ENCODE measurements at places on chromosomes 5 and 9.

DNA sequence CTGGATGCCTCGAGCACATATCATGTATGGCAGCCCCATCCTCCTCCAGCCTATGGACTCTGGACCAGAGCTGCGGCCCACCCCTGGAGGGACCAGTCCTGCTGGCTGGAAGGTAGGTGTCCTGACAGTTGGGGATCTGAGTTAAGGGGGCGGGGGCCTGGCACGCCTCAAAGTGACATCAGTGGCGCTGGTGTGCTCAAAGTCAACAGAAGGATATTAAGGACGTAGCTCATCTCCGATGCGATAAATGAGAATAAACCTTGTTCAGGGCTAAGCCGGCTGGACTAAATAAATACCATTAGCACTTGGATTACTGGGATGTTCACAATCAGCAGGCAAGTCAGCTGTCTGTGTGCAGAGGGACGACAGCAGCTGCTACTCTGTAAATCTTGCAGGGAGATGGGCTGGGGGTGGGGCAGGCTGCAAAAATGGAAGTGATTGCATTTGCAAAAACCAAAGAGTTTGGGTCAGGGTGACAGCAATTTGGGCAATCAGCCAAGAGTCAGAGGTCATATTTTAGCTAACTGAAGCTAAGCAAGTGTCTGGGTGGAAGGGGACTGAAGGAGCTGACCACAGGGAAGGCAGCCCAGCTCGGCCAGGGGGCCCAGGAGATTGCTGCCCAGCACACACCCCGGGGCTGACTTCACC lies 80.0 kb upstream of the LRRTM2 start:
- DNase-seq: no peak

- DNase-seq: no peak
Measured at GRCh38 chr9:109182550-109182939, 15.5 kb upstream of the FRRS1L start.

DNA sequence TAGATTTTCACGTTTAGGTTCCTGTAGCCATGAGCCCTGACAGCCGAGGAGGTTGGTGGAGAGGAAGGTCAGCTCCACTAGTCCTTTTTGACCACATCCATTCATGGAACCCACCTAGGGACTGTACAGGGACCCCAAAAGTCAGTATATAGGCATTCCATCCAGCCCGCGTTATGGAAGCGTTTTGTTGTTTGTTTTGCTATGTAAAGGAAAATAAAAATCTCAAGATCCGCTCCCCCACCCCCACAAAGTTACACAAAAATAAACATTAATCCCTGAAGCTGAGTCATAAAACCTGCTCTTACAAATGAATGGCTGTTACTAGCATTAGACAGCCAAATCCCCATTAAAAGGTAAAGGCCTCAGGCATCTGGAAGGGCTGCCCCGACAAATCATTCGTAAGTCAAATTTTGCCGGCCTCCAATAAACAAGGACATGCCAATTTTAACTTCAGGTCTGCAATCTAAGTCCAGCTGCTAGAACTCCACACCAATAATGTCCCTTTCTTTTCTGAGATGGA lies 292.9 kb downstream of the MED10 start:
- no peak for DNase-seq

DNA sequence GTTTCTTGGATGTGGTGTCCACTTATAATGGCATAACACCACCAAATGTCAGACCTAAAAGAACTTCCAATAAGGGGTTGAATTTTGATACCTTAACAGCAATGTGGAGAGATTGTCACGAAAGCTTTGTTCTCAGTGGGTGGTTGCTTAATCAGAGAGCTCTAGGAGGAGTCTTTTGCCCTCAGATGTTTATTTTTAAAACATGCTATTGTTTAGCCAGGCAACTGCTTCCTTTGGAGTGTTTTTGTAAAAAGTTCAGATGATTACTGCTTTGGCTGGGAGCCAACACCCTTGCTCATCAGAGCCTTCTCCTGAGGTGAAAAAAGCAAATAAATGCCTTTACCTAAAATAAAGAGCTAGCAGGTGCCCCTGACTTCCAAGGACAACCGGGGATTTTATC lies 65.0 kb downstream of the SLC1A1 start:
- DNase-seq: no peak

DNA sequence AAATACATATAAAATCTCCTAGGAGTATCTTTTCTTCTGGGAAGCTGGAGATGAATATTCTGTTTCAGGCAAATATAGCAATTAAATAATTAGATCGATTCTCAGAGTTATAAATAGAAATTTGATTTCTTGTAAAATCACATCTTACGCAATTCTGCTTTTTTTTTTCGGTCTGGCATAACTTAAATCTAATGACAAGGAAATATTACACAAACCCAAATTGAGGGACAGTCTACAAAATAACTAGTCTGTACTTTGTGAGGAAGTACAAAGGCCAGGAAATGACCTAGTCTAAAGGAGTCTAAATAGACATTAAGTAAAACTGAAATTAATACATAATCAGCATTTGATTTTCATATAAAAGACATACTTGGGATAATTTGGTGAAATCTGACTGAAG lies 133.3 kb downstream of the KIAA0825 start:
- no peak for DNase-seq

- no peak for DNase-seq
Measured at GRCh38 chr5:150484964-150485692, 22.8 kb upstream of the NDST1 start.

GRCh38 chr9:114804505-114804904 lies 1.3 kb downstream of the TNFSF15 start:
- DNase-seq: no peak

DNA sequence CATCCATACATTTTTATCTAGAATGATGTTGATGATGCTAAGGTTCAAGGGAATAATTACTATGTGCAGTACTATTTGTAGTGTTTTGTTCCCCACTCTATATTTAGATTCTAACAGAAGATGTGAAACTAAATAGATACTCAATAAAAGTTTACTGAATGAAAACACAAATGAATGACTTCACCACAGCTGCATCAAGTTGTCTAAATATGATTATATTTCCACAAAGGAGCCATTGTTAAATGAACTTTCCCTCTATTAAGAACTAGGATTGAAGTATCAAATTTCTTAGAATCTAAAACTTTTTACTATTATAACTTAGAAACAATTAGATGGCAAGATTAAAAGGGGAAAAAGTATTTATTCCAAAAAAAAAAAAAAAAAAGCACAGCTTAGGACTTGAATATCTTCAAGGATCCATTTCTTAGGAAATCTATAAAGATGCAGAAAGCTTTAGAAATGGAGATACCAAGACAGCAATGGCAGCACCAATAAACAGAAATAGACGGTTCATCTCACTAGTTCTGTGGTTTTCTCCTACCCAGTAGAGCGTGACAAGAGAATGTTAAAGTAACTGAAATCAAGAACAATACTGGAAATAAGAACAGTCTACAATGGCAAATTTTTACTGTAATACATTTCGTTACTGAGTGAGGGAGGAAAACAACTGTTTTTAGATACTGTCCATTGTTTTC lies 347.6 kb downstream of the EBF1 start:
- no peak for DNase-seq

DNA sequence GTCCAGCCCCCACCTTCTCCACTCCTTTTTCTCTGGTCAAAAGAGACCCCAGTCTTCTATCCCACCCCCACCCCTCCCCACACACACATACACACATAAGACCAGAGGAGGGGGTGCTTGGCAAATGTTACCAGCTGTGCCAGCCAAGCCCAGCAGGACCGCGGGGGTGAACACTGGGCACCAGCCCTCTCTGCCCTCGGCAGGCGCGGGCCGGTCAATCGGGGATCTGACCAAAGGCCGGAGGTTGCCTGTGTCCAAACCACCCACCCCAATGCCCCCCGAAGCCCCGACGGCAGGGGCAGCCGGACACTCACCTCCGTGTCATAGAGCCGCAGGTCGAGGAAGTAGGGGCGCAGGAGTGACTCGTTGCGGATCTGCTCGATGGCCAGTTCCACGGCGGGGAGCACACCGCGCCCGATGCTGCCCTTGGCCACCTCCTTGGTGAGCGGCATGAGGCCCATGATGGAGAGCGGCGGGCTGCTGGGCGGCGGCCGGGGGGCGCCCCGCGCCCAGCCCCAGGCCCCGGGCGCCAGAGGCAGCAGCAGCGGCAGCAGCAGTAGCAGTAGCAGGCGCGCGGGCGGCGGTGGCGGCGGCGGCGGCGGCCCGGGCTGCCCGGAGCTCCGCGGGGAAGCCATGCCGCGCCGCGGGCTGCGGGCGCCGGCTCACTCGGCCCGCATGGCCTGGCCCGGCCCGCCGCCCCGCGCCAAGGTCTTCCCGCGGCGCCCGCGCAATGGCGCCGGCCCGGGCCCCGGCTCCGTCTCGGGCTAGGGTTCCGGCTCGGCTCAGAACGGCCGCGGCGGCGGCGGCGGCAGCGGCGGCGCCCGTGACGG lies 417 bp downstream of the GABBR2 start:
- no peak for DNase-seq

DNA sequence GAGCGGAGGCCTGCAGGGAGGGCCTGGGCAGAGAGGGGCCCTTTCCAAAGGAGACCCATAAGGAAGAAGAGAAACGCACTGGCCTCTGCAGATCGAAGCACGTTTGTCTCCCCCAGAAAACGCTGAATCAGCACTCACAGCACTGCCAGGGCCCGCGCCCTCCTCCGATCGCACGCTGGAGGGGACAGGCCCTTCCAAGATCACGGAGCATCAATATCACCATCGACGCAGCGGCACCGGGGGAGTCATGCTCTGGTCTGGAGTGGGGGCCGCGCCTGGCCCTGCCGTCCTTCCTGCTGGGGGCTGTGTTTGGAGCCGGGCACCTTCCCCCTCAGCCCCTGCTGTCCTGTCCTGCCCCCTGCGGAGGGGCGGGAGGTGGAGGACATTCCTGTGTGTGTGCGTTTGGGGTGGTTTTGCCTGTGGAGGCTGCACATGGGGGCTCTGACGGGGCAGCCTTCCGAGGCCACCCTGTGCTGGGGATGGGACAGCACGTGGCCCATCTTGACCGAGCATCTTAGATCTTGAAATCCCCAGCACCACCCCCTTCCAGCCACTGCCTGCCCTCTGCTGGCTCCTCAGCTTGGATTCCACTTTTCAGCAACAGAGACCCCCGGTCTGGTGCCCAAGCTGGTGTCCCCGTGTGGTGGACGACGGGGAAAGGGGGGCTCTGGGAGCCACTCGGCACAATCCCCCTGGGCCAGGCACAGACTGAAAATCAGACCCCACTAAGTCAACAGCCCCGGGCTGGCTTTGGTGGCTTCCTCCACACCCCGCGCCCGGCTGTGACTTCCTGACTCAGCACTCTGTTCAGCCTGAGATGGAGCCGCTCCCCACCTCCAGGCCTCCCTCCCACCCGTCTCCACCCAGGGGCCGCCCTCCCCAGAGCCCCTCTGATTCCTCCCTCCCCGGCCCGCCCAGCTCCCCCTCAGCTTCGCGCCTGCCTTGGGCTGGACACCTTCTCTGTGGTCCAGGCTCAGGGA lies 8.3 kb downstream of the TMEM250 start:
- DNase-seq: peak; percentile 47

DNA sequence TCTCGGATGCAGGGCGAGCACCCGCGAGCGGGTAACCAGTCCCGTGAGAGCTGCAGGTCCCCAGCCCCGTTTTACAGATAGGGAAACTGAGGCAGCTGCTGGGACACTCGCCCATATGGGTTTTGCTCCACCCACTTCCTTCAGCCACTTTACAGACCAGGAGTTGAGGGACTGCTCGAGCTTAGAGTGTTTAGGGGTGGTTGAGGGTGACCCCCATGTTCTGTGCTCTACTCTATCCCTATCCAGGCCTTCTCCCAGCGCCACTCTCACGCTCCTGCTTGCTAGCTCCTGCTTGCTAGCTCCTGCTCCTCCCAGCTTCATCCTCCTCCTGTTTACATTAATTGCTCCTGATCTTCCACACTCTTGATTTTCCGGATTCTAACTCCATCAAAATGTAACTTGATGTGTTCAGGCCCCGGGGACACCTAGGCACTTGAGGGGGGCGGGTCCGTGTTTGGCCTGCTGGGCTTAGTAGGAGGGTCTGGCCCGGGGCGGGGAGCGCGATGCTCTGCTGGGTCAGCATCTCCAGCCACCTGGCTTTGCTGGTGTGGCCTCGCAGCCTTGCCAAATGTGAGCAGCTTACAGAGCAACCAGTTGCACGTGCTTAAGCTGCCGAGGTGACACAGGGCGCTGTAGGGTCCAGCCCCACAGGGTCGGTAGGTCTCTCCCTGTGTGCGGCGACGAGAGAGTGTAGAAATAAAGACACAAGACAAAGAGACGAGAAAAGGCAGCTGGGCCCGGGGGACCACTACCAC lies 1.5 kb upstream of the PTGES2 start:
- DNase-seq: no peak

DNA sequence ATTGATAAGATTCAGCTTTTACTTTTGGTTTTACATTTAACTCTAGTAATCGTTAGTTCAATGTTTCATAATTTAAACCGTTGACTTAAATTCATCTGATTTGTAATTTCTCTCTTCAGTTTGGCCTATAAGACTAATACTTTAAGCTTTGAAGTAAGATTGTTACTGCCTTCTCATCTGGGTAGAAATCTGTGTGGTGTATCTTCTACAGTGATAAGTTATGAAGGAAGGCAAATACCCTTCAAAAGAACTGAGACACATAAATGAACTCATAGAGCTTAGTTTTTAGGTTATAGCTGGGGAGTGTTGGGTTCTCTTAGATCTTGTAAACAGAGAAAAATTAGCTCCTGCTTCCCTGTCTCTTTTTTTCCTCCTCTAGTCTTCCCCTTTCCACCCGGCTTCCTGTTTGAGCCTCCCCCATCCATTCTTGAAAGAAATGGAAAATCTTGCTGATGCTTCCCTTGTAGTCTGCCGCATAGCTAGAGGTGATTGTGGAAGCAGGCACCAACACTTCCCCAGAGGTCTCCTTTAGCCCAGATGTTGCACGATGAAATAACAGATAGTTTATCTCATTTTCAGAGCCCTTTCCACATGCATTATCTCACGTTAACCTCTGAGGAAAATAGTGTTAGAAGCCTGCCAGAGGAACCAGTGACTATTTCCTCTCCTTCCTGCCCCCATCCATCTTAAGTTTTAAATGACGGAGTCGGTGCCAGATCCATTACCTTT lies 2.0 kb upstream of the F2RL2 start:
- DNase-seq: no peak

GRCh38 chr9:112218908-112219307 lies 43.8 kb upstream of the SUSD1 start:
- DNase-seq: peak; percentile 37
